Activated CD8-positive, alpha-beta memory T cell treated with anti-CD3 and anti-CD28 coated beads for 1 hour (primary cell): ENCODE measurements at places on chromosomes 3 and 15.

DNA sequence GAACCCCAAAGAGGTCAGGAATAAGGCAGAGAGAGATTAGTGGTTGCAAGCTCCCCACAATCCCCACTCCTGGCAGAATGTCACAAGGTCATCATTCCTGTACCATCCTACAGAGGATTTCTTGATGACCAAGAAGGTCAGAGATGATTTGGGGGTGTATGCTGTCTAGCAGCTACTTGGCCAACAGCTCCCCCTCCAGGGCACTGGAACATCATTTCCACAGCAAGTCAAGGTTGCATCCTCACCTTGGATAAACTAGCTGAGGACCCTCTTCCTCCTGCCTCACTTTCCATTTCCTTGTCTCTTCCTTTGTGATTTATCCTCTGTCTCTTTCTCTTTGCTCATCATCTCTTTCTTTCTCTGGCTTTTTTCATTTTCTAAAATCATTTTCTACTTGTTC is 106.3 kb downstream of the PROS1 start:
- no peak for DNase-seq

DNA sequence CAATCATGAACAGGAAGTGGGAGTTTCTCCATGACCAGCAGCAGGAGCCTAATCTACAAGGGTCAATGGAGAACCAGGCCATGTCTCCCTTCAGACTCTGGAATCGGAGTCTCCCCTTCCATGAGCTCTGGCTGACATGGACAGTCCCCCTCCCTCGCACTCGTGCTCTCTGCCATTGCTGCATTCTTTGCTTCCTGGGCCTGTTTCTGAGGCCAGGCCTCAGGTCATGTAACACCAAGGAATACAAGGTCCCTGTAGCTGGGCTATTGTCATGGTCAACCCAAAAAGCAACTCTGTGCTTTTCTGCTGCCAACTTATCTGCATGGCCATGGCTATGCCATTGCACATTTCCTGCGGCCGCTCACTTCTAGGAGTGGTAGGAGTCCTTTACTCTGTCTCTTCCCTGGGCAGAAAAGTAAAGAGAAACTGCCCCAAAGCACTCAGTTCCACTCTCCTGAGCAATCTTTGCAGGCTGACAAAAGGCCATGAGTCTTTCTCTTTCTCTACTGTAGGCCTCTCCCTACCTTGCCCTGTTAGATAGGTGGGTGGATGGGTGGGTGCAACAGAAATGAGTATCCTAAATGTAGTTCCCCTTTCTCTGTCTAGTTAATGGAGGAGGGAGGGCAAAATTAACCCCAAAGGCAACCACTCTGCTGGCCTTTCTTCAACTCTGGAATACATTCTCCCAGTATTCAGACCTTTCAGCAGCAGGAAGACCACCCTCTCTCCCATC is 40.8 kb upstream of the PROK2 start:
- DNase-seq, result no peak

GRCh38 chr3:186519021-186519658 is 25.0 kb downstream of the CRYGS start:
- DNase-seq, result peak; percentile 40

GRCh38 chr3:194103983-194104751 is 31.8 kb upstream of the HES1 start:
- no peak for DNase-seq

GRCh38 chr15:78681281-78682003 is 40.4 kb upstream of the CHRNB4 start:
- no peak for DNase-seq
